Urinary bladder (tissue), 4 donors: ENCODE measurements at places on chromosomes 7 and 10. TPM values are rescaled to one million over a fixed set of nuclear protein-coding genes. Genes with fewer than 3 reads are reported as not detected.

The LRRC61 gene
- total RNA-seq: 3.7 TPM

The NPFFR1 gene
- total RNA-seq: 0.05 TPM

The WASHC2A gene
- 41.4 TPM for total RNA-seq

The ATRNL1 gene
- total RNA-seq: 153 TPM

The ELOVL3 gene
- total RNA-seq: not detected

The BAZ1B gene
- 60.0 TPM for total RNA-seq

The FAM221A gene
- 4.3 TPM for total RNA-seq

The R3HCC1L gene
- total RNA-seq: 24.0 TPM

The CYTH3 gene
- 28.9 TPM for total RNA-seq

The TUBAL3 gene
- total RNA-seq: 0.16 TPM

The HSPA14 gene
- 16.6 TPM for total RNA-seq

The TMEM130 gene
- 9.5 TPM for total RNA-seq

The PON3 gene
- total RNA-seq: 3.7 TPM

The MOGAT3 gene
- total RNA-seq: not detected

The HIPK2 gene
- 9.8 TPM for total RNA-seq

The CFAP58 gene
- total RNA-seq: 0.69 TPM

The SPDYE6 gene
- not detected for total RNA-seq

The TMEM140 gene
- total RNA-seq: 9.2 TPM

The MUC3A gene
- not detected for total RNA-seq

The CYP2W1 gene
- 7.5 TPM for total RNA-seq

The APBB1IP gene
- total RNA-seq: 4.1 TPM
